ENCODE measurements at places on chromosomes 5 and 9.
A peak's percentile ranks its signal among the peaks of the same experiment; 100 is the strongest.

- no peak for DNase-seq
These were observed 3.4 kb downstream of the ST8SIA4 start for GRCh38 chr5:100899675-100900074.

GRCh38 chr9:96241391-96241809 is 60.6 kb downstream of the HSD17B3 start:
- DNase-seq, result peak; percentile 95

DNA sequence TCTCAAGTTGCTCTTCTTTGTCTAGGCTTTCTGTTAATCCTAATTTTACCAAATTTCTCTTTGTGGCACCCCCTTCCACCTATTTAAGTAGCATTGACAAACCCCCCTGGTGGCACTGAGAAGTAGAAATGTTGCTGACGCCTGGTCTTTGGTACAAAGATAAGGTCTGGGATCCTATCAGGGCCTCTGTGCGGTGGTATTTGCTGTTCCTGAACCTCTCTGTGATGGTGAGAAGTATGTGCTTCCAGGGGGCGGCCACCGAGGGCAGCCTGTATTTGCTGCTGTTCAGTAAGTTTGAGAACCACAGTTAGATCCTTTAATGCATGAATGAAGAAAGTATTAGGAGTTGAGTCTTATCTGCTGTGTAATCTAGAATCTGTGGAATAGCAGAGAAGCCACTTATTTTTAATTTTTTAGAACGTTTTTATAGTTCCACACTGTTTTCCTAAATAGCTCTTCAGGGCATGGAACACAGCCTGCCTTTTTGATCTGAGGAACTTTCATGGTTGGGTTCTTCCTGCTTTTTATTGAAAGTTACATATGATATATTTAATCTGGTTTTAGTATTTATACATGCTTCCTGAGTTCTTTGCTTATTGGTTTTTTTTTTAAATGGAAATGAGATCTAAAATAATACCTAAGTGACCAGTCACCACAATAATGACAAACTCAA is 124.2 kb downstream of the TRIO start:
- DNase-seq, result peak; percentile 79

GRCh38 chr5:124706729-124707361 is 39.6 kb downstream of the ZNF608 start:
- DNase-seq, result no peak

- no peak for DNase-seq
These were observed 399.8 kb downstream of the OSTF1 start for GRCh38 chr9:75487856-75488718.

DNA sequence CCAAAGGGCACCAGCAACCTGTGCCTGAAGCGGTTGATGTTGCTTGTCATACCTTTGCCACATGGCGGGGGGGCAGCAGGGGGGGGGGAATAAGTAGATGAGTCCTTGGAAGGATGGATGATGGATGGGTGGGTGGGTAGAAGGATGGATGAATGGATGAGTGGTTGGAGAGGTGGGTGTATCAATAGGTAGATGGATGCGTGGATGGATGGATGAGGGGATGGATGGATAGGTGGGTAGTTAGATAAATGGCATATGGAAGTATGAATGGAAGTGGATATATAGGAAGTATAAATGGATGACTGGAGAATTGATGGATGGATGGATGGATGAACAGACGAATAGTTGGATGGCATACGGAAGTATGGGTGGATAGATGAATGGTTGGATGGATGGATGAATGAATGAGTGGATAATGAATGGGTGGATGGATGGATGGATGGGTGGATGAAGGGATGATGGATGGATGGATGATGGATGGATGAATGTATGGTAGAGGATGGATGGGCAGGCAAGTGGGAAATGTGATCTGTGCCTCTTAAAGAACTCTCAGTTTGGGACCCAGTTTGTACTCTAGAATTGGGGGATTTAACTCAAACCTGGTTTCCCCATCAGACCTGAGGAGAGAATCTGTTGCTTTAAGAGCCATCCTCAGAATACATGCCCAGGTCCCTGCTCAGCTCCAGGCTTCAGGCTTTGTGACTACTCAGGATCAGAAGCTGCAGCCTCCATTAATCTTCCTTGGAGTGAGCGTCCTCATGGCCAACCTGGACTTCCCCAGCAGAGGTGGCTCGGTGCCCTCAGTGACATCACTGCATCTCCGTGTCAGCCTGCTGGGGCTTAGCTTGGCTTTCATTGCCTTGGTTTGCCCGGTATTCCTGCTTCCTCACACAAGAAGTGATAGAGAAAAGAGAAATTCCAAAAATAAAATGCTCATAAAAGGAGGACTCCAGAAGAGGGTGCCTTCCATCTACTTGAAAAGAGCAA is 27.6 kb upstream of the SUSD3 start:
- DNase-seq, result no peak

- no peak for DNase-seq
These were observed 107.6 kb upstream of the TNC start for GRCh38 chr9:115225459-115226116.

- no peak for DNase-seq
These were observed 96.3 kb downstream of the CFAP95 start for GRCh38 chr9:69916950-69917349.

GRCh38 chr5:129807162-129807814 is 59.4 kb downstream of the MINAR2 start:
- DNase-seq, result no peak

DNA sequence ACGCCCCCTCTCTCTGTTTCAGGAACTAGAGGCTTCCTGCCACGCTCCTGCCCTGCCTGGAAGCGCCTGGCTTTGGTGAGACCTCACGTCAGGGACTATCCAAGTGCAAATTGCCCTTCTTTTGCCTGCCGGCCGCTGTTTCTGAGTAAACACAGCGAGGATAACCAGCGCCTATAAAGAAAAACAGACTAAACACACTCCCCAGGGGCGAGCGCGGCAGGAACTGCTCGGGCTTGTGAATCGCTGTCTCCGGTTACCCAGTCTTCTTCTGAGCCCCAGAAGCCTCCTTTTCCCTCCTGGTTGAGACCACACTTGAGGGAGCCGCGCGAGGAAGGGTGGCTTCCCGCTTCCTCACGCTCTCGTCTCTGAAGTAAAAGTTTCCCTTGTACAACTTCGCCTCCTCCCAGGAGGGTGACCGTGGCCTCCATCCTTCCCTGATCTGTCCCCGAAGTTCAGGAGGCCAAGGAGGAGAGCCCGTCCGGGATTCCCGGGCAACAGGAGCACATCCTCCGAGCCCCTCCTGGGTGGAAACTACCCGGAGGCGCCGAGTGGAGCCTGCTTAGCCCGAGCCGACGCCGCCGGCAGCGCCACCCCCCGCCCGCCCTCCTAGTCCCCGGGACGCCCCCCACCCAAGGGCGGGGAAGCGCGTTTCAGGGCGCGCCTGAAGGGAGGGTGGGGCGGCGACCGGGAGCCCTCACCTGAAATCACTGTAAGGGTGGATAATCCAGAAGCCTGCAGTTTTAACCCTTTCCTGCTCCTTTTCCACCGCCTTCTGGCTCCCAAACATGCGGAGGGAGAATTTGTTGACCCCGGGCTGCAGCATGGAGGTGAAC is 993 bp downstream of the HCN1 start:
- no peak for DNase-seq

DNA sequence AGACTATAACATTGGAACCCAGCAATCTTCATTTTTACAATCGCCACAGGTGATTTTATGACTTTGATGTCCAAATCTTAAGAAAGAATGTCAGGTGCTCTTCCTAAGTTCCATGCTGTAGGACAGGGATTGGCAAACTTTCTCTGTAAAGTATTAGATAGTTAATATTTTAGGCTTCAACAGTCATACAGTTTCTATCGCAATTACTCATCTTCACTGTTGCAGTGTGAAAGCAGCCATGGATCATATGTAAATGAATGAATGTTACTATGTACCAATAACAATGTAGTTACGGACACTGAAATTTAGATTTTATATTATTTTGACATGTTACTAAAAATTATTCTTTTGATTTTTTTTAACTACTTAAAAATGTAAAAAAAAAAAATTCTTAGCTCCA is 169.7 kb downstream of the DTWD2 start:
- DNase-seq, result no peak

- DNase-seq, result peak; percentile 47
These were observed 308.0 kb upstream of the DAP start for GRCh38 chr5:11069041-11069440.

DNA sequence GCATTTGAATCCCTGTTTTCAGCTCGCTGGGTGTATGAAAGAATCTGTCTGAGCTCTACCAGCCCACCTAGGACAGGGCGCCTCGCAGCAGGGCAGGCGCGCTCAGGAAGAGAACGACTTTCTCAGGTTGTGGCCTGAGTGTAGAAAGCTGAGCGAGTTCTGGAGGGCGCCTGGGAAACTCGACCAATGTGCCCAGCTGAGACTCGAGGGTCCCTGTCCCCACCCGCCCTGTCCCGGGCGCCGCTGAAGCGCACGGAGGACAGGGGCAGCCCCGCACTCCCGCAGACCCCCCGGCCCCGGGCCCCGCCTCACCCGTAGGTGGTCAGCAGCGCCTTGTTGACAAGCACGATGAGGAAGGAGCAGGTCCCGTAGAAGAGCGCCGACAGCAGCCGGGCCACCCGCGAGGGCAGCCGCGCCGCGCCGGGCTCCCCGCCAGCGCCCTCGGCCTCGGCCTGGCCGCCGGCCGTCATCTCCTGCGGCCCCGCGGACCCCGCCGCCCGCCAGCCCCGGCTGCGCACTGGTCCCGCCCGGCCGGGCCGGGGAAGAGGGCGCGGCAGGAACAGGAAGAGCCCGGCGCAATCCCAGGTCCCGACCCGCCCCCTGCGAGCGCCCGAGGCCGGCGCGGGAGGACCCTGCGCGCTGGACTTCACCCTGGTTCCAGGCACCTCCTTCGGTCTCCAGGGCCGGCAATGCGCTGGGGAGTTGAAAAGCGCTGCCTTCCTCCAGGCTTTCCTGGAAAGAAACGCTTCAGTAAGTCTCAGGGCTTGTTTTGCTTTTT is at the start of gene SLC35D2:
TSS of gene SLC35D2 (minus strand) at position 547 of the 778 bp plus-strand sequence. CDS start at position 470, 77 bp downstream.
- peak; percentile 78 for DNase-seq

GRCh38 chr5:72108202-72109061 is 1.2 kb downstream of the MAP1B start:
- peak; percentile 79 for DNase-seq

DNA sequence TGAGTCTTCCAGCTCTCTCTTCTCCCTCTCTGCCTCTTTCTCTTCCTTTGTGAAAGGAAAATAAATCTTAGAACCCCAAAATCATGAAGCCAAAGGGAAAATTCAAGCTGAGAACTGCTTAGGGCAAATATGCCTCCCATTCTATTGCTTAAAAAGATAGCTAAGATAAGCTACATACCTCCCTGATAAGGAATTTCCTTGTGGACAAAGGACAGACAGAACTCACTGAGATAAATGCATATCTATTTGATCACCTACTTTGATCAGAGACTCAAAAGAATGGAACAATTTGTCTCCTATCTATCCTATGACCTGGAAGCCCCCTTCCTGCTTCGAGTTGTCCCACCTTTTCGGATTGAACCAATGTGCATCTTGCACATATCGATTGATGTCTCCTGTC is 220.6 kb upstream of the NMUR2 start:
- DNase-seq, result no peak

GRCh38 chr9:118567861-118568260 is 801.4 kb downstream of the BRINP1 start:
- DNase-seq, result no peak

DNA sequence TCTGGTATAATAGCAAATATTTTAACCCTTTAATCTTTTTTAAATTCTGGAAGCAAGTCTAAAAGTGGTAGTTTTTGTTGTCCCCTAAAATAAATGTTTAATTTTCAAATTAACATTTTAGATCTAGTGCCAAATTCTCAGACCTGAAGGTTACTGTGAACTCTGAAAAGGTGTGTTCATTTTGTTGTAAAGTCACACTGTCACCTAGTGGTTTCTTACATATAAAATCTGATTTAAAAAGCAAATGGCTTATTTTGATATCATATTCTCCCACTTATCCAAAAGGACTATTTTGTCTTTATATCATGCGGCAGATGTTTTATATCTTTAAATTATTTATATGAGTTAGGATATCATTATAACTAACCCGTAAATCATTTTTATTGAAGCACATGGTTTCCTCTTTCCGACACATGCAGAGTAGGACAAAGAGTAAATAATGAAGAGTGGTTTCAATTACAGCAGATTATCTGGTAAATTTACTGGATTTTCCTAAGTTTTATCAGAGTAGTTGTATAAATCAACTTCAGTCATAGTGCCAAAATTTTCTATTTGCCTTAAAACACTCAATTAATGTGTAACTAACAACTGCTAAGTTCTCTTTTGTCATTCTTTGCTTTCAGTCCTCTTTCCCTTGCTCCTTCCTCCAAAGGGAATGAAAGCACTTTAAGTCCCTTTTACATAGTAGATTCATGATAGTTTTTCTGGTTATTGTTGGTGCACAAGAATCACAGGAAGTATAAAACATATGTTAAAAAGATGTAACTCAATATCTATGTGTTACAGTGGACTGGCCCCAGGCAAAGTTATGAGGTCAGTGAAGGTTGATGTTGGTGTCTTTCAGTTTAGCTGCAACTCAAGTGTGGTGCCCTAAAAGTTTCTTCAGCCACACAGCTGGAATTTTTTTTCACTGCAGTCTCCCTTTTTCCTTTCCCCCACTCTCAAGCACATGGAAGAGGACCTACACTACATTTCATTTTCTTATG is 189.6 kb downstream of the COX7C start:
- no peak for DNase-seq

DNA sequence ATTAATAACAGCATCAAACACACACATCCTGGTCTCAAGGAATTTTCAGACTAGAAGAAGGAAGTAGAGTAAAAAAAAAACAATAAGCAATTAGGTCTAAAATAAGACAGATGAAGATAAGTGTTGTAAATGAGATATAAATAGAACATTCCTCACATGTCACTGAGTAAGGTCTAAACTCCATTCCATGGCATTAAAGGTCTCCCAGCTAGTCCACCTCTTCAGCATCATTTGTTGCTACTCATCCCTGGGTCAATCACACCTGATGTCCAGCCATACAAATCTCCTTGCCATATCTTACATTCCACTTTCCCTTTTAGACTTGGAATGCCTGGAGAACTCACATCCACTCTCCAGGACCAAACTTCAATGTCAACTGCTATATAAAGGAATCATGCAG is 214.1 kb upstream of the KLF4 start:
- DNase-seq, result no peak

DNA sequence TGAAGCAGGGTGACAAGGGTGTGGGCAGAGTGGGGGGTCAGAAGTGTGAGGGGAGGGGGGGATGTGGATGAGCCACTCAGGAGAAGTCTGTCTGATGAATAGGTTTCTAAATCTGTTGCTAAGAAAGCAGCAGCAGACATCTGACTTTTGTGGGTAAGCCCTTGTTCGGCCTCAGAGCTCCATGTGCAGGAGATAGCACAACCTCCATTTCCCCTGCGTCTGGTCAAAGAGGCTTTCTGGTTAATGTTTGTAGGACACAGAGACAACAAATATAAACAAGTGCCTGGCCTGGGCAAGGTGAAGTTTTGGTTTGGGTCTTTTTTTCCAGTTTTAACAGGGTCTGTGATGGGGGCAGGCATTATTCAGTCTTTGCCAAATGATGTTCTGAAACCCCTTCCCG is 57.0 kb upstream of the GNE start:
- no peak for DNase-seq

DNA sequence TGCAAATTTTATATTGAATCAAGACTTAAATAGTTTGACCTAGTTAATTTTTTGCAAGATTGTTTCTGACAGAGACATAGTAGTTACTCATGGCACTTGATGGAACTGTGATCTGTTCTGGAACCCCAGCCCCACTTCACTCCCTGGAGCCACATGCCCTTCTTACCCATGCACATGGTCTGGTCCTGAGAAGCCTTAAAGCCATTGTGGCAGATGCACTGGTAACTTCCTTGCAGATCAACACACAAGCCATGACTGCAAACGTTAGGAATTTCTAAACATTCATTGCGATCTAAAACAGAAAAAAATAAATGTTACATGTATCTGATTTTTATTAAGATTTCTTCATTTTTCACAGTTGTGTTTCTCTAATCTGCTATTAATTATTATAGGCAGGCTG is 221.2 kb downstream of the SLC12A2 start:
- DNase-seq, result no peak

- DNase-seq, result peak; percentile 85
These were observed 46.9 kb downstream of the ACTBL2 start for GRCh38 chr5:57435701-57436134.

All from M059J (cell line).